ENCODE measurements at places on chromosomes 11 and 22.

DNA sequence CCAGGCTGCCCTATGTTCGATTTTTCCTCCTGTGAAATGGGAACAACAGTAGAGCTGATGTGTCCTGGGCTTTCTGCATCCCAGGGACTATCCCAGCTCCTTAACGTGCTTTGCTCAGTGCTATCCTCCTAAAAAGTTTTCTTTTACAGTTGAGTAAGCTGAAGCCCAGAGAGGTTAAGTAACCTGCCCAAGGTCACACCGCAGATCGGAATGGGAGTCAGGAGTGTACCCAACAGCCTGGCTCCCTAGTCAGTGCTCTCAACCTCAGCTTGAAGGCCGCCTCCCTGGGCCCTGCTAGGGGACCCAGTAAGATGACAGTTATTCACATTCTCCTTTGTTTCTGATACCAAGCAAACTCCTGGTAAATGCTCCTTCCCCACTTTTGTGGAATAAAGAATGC, 45.9 kb downstream of the PARVB start:
- DNase-seq, result no peak

- DNase-seq, result no peak
Measured at GRCh38 chr11:65485920-65486219, 13.0 kb upstream of the MALAT1 start.

- DNase-seq, result no peak
Measured at GRCh38 chr22:29243874-29244446, 23.8 kb downstream of the RHBDD3 start.

- DNase-seq, result no peak
Measured at GRCh38 chr22:39493759-39494158, 8.3 kb upstream of the MIEF1 start.

DNA sequence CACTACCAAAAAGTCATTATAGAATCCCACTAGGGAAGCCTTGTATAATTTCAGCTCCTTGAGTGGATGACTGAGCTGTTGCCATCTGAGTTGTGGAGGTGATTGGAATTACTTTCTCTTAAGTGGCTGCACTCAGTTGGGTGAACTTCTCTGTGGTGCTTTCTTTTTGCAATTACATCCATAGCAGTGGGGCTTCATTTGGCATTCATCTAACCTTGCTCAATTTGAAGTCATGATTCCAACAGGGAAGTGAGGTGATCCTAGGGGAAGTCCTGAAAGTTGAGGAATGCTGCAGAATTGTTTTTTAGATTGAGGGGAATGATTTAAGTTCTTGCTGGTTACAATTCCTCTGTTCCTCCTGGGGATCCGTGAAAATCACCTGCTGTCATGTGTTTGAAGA, 39.6 kb downstream of the ARHGAP42 start:
- DNase-seq, result no peak

- peak; percentile 91 for DNase-seq
Measured at GRCh38 chr22:30634471-30635233, 929 bp upstream of the SLC35E4 start.

DNA sequence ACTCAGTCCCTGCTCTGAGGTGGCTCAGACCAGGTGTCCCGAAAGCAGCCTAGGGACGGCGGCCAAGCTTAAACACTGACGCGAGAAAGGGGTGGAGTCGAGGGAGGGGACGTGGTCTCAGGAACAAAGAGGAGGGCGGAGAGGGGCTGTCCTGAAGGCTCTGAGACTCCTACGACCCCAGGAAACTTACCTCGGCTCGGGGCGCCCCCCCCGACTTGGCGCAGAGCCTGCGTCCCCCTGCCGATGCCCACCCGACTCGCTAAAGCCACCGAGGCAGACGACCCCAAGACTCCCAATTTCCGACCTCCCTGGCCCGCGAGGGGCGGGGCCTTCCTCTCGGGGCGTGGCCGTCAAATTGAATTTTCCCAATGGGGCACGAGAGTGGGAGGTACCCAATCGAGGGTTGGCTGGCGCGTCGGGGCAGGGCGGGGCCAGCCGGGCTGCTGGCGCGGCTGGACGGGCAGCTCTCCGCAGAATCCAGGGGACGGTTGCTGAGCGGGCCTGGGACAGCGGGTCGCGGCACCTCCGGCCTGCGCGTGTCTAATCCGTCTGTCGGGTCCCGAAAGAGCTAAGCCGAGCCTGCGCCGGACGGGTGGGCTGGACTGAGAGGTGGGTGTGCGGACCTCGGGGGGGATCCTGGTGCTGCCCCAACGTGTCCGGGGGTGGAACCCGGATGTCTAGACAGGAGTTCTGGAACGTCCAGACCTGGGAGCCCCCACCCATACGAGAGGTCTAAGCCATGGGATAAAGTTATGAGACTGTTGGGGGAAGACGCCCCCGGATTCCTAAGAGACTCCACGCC, at the start of gene SMTN:
Gene SMTN, plus strand, starts transcription at position 471 of the 802 bp plus-strand sequence. CDS start 1,941 bp downstream, outside the sequence.
- peak; percentile 95 for DNase-seq

DNA sequence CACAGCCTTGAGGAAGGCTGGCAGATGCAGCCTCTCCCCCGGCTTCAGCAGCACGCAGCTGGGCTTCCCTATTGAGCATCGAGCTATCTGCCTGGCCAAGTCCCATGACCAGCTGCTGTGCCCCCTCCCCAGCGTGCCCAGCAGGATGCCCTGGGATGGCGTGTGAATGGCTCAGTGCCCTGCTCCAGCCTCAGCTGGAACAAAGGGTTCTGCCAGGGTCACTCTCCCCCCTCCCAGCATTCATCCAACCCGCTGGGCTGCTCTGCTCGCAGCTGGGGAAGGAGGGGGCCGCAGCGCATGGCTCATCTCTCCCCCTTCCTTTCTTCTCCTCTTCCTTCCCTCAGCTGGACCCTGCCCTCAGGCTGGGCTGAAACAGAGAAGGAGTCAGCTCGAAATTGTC, 14.5 kb downstream of the LRP4 start:
- peak; percentile 72 for DNase-seq

DNA sequence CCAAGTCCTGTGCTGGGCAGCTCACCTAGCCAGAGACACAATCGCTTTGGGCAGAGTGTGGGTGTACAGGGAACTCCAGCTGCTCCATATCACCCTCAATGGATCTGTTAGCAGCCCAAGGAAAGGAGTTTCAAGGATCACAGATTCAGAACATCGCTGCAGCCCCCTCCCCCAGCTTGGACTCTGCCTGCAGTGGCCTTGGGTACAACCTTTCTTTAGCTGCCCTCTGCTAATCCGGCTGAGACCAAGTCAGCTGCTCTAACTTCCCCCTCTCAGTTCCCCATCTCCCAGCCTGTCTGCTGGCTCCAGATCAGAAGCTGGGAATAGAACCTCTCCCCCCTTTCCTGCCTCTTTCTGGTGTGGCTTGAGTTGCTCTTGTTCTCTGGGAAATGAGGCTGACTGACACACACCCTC, 1.3 kb downstream of the TMEM86A start:
- DNase-seq, result no peak

- DNase-seq, result no peak
Measured at GRCh38 chr11:114598461-114598860, 2.9 kb upstream of the NXPE4 start.

DNA sequence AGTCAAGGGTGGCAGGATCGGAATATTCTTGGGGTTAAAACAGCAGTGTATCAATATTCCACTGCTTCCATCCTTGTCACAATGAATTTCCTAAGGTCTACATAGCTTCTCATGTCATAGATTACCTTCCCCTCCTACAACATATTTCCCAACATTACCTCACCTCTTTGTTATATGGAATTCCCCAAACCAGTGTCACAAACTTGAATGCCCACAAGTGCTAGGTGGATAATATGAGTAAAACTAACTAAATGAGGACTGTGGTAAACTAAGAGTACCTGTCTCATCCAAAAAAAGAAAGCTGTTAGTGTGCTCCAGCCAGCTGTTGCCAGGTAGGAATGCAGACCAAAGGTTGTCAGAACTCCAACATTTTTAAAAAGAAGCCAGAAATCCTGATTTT, 17.0 kb upstream of the NUCB2 start:
- no peak for DNase-seq

DNA sequence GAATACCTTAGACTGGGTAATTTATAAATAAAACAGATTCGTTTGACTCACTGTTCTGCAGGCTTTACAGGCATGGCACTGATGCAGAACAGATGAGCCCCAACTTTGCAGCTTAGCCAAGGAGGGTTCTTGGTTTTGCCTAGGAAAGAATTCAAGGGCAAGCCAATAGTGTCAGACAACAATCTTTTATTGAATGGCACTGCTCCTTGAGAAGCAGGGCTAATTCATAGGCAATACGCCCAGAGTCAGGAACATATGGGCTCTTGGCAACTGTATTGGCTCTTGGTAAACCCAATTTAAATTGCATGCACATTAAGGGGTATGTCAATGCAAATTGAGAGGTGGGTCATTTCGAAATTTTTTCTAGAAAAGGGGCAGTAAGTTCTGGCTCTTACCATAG, 87.9 kb downstream of the RAB38 start:
- no peak for DNase-seq

GRCh38 chr11:102926517-102926916, 29.0 kb downstream of the MMP13 start:
- DNase-seq, result no peak

DNA sequence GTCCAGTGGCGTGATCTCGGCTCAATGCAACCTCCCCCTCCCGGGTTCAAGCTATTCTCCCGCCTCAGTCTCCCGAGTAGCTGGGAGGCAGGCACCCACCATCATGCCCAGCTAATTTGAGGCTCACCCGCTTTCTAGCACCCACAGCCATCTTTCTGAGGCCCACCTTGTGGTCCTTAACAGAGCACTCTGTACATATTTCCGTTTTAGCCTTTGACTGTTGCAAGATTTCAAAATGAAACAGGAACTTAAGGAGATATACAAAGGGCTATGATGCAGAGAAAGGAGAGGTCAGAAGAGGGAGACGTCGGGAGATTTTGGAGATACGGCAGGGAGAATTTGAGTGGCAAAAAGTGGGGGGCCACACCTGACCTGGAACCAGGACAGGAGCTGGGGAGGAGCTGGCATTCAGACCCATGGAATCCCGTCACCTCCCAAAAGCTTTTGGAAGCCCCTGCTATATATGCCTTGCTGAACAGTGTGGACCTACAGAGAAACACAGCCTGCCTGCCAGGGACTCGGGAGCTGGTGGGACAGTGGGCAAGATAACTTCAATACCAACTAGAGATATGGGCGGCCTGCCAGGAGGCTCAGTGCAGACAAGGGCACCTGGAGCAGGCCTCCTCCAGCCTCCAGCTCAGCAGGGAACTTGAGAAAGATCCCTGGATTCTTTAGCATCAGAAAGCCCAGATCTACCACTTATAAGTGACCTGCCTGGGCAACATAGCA, 8.0 kb upstream of the CLCF1 start:
- DNase-seq, result no peak

- DNase-seq, result peak; percentile 35
Measured at GRCh38 chr22:22576244-22576988, 17.4 kb upstream of the PRAME start.

DNA sequence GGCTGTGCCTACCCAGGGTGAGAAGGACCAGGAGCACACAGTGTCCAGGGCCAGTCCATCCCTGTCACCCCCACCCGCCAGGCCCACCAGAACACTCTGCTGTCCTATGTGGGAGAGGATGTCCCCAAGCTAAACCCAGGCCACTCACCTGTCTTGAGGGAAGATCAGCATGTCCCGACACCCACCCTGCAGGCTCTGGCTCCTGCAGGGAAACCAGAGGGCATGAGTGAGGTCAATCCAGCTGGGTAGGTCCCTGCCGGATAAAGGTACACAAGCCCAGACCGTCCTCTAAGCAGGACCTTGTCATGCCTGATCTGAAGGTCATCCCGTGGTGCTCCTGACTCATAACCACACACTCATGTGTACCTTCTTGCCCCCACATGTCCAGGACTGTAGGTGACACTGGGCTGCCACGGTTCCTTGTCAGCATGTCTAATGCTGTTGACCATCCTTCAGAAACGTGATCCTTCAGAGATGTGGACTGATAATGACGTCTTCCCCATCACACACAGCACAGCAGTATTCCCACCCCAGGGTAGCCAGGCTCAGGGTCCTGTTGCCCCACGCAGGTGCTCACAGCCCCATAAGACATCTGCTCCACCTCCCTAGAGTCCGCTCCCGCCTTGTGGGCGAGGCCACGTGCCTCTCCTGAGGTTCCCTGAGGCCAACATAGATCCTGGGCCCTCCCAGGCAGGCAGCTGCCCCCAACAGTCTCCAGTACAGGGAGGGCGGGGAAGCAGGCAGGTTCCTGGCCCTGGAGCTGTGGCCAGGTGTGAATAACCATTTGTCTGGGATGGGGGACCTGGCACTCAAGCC, 6.1 kb downstream of the ARVCF start:
- DNase-seq, result no peak

GRCh38 chr11:76730887-76731565, 52.1 kb upstream of the TSKU start:
- no peak for DNase-seq

DNA sequence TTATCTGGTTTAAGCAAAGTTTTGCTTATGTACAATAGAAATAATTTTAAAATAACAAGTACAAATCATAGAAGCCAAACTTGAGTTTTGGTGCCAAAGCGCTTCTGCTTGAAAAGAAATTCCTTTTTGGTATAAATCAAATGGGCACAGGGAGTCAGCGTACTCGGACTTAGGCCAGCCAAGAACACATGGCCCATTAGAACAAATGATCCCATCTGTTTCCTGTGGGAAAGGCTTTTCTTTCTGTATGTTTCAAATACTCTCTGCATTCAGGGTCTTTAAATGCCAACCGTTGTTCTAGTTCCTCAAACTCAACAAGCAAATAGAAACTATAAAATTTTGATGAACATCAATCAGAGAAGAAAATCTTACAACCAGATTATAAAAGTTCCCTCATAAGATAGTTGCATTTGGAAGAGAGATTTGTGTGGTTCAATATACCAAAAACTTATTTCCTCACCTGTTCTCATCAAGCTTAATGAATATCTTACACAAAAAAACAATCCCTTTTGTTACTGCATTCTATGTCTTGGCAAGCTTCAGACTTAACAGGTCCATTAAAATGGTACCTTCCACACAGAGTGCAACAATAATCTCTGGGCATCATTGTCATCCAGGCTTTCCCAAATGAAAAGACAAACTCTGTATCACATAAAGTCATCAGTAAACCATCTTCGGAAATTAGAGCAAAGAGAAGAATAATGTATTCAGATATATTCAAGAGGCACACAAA, 739.8 kb upstream of the API5 start:
- no peak for DNase-seq

- peak; percentile 81 for DNase-seq
Measured at GRCh38 chr22:30920407-30920806, 48.2 kb downstream of the MORC2 start.

DNA sequence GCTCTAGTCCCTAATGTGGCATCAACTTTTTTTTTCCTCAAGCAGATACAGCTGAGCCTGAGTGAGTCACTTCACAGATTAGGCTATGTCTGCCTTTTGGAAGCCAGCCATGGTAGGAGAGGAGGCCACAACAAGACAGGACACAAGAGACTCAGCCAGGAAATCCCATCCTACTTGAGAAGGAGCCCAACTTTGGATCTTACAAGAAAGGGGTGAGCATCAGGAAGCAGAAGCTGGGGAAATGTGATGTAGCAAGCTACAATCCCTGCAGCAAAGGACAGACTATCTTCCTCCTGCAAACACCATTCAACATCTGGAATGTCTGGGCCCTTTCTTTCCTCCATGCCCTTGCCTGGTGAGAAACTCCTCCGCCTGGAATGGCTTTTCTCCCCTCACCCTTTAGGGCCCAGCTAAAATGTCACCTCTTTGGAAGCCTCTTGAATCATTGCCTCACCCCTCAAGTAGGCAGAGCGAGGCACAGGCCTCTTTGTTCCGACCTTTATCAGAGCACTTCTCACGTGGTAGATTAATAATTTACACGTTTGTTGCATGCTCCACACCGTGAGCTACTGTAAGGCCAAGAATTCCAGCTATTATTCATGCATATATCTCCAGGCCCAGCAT, 156.4 kb upstream of the PITPNB start:
- DNase-seq, result peak; percentile 24
